ENCODE measurements at places on chromosomes 2 and 18.

DNA sequence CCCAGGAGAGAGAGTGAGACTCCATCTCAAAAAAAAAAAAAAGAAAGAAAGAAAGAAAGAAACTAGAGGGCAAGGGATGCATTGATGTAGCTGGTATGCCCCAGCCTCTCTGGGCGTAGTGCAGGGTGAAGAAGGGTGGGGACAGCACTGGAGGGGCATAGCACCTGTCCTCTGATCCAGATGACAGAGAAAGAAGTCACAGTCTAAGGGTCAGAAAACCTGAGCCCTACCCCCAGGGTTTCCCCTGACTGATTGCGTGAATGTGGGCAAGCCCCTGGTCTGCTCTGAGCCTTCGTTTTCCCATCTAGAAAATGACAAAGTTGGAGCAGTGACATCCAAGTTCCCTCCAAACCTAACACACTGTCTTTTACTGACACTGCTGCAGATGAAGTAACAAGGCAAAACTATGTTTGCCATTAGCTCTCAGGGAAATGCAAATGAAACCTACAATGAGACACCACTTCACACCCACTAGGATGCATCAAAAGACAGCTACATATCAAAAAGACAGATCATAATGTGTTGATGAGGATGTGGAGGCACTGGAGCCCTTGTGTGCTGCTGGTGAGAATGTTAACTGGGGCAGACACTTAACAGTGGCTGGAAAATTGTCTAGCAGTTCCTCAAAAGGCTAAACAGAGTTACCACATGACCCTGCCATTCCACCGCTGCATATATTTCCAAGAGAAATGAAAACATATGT, 19.5 kb upstream of the YWHAQ start:
- DNase-seq: no peak

DNA sequence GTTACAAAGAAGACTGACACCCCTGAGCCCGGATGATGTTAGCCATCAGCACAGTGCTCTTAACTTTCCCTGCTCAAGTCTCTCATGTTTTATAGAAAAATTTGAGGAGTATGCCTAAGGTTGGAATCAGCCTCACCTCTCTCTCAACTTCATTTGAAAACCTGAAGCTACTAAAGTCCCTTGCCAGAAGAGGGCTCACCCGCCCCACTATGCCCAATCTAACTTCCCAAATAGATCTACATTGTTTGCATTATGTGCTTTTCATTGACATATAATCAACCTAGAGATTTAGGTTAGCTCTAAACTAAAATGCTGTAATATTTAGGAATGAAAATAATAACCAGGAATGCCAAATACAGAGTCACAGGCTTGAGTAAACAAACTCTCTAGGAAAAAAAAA, 305.4 kb downstream of the NCKAP5 start:
- no peak for DNase-seq

DNA sequence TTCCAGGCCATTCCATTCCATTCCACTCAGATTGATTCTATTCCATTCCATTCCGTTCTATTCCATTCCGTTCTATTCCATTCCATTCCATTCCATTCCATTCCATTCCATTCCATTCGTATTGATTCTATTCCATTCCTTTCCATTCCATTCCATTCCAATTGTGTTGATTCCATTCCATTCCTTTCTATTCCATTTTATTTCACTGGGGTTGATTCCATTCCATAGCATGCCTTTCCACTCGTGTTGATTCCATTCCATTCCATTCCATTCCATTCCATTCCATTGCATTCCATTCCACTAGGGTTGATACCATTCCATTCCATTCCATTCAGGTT, 1142.3 kb downstream of the RPIA start:
- DNase-seq: no peak

DNA sequence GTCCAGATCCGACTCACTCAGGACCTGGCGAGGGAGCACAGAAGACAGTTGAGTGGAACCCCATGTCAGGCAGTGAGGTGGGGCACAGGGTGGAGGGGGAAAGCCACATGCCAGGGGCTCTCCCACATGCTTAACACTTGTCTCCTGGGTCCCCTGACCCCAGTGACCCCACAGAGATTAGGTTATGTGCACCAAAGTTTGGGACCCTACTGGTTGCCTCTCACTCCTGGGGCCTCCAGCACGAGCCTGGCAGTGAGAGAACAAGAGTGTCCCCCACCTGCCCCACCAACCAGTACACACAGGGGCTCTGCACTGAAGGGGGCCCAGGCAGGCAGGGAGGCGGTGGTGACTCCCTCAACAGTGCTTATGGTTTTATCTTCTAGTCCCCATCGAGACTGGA, 58.3 kb downstream of the CIB4 start:
- DNase-seq: no peak

DNA sequence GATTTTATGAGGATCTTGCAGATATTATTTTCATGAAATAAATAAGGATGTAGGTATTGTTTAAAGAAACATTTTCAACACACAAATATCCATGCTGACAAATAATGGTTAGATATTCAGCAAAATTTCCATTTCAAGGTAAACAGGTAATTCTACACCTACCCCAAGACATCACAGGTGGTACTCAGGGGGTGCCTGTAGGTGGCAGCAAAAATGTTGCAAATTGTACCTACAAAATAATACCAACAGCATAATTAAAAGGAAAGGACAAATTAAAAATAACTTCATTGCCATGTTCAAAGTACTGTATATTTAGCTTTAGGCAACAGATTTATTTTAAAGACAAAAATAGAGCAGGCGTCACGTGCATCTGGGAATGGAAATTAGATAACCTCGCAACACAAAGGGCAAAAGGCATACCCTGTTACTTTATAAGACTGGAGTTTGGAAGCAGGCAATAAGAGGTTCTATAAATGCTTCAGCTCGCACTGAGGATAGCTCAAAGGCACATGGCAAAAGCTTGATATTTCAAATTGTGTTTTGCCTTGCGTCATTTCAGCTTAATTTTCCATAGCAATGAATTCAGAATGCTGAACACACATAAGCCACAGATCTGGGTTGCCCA, 630.5 kb downstream of the TDRD15 start:
- no peak for DNase-seq

DNA sequence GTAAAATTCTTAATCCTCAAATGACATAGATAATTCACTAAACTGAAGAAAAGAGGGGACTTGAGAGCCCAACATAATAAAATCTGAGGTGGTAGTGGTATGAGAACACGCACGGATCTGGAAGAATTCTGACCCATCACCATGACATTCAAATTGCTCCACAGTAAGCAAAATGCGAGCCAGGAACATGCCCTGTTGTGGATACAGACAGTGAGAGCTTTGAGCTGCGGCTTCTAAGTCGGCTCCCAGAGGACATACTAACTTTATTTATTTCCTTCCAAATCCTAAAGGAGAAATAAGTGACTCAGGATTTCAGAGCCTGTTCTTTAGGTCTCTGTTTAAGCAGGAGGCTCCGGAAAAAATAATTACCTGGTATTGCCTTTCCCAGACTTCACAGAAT, 143.4 kb upstream of the SMAD7 start:
- no peak for DNase-seq

DNA sequence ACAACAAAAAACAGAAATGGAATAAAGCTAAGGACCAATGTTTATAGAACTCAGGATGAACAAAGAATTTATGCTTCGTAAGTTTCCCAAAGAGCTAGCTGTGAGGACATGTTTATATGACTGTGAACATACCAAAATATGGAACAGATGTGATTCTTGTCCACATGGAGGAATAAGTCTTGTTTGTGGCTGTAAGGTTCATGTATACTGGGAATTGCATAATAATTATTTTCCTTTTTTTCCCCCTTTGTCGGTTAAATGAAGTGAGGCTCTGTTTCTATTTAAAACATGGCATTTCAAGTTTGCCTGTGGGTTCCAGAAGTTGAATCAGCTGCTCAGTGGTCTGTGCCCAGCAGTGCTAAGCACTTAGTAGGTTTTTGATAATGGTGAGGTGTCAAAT, 108.1 kb downstream of the FHOD3 start:
- DNase-seq: no peak

GRCh38 chr2:12730265-12730664, 13.5 kb downstream of the TRIB2 start:
- DNase-seq: no peak

DNA sequence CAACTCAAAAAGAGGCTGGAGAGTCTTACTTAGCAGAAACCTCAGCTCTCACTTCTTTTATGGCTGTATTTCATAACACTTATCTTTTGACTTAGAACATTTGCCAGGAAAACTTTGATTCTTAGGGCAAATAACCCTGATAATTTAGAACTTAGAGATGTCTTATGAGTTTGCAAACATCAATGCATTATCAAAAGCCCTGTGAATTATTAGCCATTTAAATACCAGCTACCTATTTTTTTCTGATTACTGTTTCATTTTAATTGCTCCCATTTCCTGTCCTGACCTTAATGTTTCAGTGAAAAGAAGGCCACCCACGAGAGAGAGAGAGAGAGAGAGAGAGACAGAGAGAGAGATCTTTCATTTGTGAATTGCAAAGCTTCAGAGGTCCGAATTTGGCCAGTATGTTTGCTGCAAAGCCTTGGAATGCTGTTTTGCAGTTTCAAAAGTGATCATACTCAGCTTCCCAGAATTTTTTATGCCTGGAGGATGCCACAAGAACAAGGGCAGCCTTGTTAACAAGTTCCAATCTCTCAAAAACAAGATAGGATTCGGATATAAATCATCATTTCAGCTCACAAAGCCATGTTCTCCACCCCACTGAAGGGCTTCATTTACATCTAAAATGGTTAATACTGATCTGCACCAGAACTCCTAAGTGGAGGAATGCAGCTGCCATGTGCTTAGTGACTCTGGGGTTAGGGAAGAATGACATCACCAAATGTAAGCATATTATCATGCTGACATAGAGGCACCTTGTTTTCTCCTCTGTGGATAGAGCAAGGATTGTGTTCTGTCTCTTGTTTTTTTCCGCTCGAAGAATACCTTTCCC, 478.2 kb downstream of the ARHGAP15 start:
- no peak for DNase-seq

DNA sequence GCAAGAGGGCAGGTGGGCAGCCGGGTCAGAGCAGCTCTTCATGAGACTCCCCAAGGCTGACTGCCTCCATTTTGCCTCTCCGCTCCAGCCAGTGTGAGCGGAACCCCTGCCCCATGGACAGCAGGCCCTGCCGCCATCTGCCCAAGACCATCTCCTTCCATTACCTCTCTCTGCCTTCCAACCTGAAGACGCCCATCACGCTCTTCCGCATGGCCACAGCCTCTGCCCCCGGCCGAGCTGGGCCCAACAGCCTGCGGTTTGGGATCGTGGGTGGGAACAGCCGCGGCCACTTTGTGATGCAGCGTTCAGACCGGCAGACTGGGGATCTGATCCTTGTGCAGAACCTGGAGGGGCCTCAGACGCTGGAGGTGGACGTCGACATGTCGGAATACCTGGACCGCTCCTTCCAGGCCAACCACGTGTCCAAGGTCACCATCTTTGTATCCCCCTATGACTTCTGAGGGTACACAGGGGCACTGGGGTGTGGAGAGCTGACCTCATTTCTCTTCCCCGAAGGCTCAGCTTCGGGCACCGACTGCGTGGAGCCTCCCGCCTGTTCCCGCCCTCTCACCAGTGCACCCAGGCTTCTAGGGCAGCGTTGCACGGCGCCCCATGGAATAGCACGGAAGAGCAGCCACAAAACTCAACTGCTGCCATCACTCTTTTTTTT, 49.0 kb downstream of the FBLN7 start:
- DNase-seq: no peak

DNA sequence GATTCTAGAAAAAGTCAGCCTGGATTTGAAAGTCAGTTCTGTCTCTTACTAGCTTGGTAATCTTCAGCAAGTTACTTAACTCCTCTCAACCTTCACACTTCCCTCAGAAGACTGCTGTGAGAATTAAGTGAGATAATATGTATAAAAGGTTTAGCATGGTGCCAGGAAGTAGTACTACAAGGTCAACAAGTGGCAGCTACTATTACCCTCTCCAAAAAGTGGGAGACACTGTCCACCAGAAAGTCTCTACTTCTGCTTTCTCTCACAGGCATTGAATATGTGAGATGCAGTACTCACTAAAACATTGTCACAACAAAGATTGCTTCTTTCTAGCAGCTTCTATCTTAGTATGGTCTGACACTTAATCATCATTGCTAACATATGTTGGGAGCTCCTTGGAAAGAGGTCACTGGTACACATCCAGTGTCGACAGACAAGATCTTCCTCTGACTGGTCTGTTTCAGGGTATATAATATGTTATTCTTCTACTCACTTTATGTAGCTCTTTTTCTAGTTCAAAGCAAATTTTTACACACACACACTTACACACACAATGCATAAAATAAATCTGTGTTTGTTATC, 47.9 kb downstream of the DOCK10 start:
- DNase-seq: no peak

DNA sequence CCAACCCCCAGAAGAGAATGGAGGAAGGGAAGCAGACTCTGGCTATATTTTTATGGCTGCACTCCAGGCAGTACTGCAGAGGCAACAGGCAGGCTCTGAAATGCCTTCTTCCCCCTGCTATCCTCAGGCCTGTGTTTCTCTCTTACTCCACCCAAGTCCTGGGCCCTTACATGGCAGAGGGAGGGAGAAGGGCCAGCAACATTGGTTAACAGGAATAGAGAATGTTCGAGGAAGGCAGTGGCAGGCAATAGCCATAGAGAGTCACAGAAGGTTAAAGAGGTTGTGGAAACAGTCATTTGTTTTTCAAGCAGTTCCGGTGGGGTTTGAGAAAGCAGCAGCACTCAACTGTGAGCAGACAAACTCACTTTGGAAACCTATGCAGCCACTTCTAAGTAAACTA, 15.1 kb upstream of the DARS1 start:
- no peak for DNase-seq

DNA sequence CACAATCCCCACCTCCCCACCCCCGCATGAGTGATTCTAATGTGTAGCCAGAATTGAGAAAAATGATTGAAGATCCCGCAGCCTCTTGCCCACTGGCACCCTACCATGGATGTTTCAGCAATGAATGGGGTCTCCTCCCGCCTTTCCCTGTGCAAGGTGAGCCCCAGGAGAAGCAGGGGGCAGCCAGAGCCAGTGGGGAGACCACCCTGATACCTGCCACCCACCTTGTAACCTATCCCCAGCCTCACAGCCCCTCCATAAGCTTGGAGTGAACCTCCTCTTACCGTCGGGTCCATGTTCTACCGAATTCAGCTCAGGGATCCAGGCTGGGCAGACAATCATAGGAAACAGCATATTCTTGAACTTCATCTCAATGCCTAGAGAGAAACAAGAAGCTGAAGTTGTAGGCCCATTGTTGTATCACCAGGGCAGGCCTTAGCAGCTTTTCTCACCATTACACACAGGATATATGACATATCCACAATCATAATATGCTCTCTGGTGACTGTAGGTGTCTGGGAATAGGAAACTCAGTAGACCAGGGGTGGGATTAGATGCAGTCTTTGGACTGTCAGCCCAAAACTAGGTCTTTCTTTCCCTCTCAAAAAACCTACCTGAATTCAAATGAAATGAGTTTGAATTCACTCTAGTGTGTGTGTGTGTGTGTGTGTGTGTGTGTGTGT, 30.9 kb downstream of the XDH start:
- no peak for DNase-seq
